ENCODE measurements at places on chromosomes 6 and 20.

GRCh38 chr6:152736687-152737273, 13.8 kb upstream of the VIP start:
- no peak for DNase-seq

DNA sequence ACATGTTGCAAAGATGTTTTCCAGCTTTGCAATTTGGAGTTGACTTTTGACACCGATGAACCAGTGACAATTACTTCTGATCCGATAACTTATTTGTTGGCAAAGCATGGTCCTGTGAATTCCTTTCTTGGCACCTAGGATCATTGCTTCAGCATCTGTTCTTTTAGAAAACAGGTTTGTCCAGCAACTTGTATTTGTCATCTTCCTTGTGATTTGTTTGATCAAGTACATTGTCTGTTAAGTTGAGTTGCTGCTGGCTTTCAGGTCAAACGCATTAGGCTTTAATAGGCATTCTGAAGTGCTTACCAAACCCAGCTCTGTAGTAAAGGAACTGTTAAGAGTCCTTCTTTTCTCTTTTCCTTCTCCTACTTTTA, 192.4 kb upstream of the ZNF217 start:
- DNase-seq, result no peak

DNA sequence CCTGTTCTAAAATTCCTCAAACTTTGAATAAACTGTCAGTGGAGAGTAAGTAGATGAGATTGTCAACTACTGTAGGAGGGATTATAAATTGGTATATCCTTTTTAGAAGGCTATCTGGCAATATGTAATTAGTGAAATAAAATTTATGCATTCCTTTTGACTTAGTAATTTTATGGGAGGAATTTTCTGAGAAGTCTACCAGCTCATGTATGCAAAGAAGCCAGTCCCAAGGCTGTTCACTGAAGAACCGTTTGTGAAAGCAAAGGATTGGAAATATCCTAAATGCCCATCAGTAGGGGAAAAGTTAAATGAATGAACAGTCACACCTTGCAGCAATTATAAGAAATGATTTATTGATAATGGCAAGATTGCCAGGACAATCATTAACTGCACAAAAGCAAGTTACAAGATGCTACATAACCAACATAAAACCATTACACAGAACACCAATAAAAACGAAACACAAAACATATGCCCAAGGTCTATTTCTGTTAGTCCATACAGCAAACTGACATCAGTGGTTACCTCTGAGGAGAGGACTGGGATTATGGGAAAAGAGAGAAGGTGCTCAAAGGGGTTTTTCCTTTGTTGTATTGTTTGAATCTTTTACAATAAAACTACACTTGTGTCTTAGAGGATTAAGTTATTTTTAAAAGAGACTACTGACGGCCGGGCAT, 4.6 kb upstream of the DSTN start:
- no peak for DNase-seq

DNA sequence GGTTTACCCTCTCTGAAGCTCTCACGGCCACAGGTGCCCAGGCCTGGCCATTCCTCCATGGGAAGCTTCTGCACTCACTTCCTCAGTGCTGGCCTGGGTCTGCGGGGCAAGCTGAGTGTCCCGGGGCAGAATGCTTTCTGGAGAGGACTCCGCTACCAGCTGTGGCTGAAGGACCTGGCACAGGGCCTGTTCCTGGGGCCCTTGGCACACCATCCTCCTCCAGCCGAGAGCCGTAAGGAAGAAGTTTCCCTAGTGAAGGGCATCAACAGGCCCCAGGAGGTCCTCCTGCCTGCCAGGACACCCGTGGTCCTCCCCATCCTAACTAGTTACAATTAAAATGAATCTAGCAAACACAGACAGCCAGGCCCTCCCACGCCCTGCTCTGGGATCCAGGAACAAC, 14.0 kb upstream of the KCNK15 start:
- no peak for DNase-seq

DNA sequence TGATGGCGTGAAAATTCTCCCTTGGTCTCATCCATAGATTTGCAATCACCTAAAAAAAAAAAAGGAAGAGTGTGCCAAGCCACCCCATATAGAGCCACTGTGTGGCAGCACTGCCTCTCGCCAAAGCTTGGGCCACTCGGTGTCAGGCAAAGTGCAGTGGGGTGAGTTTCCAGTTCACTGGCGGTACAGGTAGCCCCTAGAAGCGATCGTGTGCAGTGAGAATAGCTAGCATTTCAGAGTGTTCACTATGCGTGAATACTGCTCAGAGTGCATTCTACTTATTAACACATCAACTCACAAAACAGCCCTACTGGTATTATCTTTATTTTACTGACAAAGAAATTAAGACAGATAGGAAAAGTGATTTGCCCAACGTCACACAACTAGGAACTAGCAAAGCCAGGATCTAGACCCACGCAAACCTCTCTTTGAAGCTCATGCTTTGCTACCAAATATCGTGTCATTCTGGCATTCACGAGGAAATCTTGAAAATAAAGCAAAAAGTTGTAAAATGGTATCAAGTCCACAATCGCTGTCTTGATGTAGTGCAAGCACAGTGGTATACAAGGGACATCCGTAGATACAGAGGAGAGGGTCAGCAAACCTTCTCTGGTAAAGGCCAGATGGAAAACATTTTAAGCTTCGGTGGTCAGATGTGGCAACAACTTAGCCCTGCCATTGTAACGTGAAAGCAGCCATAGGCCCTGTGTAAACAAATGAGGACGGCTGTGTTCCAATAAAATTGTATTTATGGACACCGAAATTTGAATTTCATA, 10.4 kb upstream of the GCNT2 start:
- DNase-seq, result peak; percentile 14

GRCh38 chr6:10692965-10693538, 1.4 kb downstream of the C6orf52 start:
- no peak for DNase-seq

- DNase-seq, result no peak
Observed at GRCh38 chr6:41216616-41217015, 11.5 kb upstream of the TREML4 start.

DNA sequence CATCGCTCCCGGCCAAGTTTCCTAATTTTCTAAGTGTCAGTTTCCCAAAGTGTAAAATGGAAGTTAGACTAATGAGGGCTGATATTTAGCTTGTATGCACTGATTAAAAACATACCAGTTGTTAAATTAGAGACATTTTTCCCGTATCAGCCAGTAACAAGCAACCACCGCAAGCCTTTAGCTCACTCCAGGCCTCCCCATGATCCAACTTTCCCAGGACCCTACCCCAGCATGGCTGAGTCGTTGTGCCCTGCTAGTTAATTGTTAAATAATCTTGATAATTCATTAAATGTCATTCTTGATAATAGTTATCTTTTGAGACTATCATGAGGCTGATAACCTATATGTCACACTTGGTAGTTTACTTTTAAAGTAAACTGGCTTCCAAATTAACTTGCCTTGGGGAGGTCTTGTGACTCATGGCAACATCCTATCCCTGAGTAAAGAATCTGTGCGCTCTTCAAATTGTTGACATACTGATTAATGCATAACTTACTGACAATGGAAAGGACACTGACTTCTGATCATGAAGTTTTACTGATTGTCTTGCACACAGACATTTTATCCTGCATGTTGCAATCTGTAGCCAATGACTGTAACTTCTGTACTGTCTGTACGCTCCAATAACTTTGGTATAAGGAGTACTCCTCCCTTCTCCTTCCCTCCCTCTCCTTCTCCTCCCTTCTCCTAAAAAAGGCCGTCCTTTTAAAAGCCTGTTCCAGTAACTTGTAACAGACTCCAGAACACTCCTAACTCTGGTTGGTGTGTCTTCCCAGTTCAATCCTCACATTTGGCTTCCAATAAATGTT, 6.3 kb upstream of the GTF3C6 start:
- DNase-seq, result no peak
